Naive thymus-derived CD8-positive, alpha-beta T cell (primary cell): ENCODE measurements at places on chromosomes 11 and 22.
A peak's percentile ranks its signal among the peaks of the same experiment; 100 is the strongest.

GRCh38 chr11:70305501-70305900, 35.0 kb downstream of the PPFIA1 start:
- no peak for DNase-seq

DNA sequence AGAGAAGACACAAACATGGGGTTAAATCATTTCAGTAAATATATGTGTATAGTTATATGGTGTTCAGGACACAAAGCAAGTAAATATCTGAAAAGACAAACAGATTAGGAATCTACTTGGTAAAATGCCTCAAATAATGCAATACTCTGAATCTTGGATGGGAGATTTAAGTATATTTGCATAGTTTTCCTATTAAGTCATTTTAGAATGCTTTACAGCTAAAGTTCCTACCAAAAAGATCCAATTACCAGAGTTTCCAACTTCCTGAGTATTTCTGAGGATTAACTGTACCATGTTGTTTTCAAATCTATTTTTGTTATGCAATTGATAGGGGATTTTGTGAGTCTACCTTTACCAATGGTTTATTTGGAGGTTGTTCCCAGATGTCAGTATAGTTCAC, 424.4 kb upstream of the CCDC179 start:
- DNase-seq = no peak

GRCh38 chr11:78228467-78228866, 39.7 kb downstream of the USP35 start:
- no peak for DNase-seq

DNA sequence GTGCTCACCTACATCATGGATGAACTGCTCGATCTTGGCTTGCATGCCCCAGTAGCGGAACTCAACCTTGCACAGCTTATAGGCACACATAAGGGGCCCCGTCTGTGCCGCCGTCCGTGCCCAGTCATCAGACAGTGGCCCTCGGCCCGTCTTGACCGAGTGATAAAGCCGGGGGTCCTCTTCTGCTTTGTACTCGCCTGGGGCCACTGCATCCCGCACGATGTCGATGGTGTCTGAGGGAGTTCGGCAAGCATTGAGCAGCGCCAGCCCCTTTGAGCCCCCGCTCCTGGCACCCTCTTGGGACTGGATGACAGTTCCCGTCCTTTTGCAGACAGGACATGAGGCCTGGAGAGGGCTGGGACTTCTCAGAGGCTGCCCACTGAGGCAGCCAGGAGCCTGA, 3.3 kb downstream of the PITPNM1 start:
- no peak for DNase-seq

GRCh38 chr11:28168718-28169117, 60.5 kb downstream of the METTL15 start:
- no peak for DNase-seq

DNA sequence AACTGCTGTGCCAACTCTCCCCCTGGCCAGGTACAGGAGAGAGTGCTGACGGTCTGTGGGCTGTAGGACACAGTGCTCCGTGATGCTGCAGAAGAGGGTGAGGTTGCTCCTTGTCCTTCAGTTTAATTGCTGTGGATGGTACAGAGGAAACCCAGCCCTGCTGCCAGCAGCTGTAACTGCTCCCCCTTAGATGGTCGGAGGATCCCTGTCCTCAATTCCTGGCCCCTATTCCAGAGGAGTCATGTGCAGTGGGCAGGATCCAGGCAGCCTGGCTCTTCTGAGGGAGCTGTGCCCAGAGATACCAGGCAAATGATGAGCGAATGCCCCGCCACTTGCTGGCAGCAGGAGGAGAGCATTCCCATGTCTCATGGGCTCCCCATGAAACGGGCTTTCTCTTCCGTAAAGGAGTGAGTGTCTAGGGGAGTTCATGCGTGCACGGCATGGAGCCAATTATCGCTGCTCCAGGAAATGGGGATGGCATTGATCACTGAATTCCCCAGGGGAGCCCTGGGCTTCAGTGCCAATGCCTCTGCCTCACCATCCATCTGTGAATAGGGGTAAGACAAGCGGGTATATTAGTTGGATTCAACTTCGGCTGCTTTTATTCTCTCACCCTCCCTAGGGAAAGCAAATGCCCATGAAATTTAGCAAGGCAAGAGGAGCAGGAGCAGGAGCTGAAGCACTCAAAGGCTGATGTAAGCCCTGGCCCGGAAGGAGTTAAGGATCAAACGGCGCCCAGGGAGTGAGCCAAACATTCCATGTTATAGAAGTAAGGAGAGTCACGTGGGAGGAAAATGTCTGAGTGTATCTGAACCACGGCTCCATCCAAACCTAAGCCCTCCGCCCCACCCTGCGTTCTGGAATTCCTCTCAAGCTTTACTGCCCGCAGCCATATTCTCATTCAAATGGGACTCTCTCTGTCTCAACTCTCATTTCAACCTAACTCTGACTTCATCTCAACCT, 51.0 kb upstream of the CSNK2A3 start:
- DNase-seq = no peak

DNA sequence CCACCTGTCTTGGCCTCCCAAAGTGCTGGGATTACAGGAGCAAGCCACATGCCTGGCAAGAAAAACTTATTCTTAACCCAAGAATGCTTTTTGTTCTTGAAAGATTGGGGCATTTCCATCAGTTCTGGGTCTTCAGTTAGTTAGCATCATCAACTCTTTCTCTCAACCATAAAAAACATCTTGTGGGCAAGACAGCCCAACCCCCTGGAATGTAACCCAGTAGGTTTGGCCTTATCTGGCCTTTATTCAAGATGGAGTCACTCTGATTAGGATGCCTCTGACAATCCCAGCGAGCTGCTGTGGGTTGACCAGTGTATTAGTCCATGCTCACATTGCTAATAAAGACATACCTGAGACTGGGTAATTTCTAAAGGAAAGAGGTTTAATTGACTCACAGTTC, 9.2 kb upstream of the TPCN2 start:
- DNase-seq = no peak

GRCh38 chr11:74954199-74954598, 5.1 kb downstream of the SPCS2 start:
- no peak for DNase-seq

DNA sequence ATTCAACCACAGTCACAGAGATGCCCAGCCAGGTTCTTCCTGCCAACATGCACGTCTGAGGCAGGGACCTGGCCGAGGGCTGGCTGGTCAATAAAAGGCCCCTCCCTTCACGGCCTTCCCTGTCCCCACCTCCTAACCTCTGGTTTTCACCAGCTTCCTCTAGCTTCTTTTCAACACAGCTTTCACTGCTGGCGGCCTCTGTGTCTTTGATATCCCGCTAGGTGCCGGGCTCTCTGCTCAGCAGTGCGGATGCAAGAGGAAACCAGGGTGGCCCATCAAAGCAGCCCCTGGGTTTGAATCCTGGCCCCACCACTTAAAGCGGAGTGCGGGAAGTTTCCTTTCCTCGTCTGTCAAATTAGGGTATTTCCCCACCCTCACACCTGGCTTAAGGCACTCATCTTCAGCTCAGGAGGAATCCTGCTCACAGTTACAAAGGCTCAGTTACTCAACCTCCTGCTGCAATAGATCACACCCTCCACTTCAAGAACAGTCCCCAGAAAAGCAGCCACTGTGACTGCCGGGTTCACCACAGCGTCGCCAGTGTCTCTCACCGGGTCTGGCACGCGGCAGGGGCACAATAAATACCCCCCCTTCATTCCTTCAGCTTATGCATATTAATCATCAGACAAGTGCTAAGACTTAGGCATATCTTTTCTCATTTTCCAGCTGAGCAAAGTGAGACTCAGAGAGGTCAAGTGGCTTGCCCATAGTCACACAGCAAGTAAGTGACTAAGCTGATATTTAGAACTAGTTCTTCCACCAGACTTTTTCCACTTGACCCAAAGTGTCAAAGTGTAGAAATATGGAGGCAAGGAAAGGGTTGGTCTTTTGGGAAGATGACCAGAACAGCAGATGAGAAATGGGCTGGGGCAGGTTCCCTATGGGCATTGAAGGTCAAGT, 45.7 kb downstream of the TXN2 start:
- DNase-seq = peak; percentile 61

- DNase-seq = no peak
These were observed 4.4 kb downstream of the ALX4 start for GRCh38 chr11:44305470-44306051.

DNA sequence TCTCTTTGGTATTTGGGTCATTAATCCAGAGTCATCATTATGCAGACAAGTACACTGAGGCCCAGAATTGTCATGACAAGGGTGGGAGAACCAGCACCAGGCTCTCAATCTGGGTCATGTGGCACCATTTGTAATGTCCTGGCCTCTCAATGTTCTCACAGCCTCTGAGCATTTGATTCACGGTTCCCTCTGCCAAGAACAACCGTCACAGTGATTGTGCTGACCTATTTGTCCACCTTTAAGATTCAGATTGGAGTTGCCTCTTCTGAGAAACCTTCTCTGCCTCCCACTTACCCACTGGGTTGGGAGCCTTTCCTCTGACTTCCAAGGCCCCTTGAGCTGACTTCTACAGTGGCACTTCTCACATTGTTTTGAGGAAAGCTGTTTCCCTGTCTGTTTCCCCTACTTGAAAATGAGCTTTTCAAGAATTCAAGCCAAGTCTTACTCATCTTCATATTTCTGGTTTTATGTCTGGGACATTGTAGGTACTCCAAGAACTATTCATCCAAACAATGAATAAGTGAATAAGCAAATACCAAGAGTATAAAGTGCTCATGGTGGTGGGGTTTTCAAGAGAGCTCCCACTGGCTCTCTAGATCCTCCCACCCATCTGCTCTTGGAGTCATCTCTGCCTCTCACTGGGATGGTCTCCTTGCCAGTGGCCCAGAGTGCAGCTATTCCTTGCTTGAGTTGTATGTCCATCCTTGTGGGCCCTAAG, 126.4 kb upstream of the E2F8 start:
- DNase-seq = no peak

DNA sequence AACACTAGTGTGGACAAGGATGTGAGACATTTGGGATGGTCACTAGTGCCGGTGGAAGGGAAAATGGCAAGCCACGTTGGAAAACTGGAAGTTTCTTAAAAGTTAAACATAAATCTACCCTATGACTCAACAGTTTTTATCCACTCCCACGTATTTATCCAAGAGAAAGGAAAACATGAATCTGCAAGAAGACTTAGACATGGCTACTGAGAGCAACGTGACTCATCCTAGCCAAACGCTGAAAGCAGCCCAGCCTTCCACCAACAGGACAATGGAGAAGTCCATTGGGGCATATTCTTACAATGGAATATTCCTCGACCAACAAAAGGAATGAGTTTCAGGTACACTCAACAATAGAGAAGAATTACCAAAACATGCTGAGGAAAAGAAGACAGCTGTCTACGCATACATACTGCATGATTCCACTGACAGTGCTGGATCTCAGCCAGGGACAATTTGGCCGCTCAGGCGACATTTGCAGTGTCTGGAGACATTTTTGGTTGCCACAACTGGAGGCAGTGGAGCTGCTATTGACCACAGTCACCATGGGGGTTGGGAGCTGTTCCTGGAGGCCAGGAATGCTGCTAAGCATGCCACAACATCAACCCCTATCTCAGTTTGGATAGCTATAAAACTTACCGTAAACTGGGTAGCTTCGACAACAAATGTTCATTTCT, 21.2 kb downstream of the SYT13 start:
- no peak for DNase-seq

DNA sequence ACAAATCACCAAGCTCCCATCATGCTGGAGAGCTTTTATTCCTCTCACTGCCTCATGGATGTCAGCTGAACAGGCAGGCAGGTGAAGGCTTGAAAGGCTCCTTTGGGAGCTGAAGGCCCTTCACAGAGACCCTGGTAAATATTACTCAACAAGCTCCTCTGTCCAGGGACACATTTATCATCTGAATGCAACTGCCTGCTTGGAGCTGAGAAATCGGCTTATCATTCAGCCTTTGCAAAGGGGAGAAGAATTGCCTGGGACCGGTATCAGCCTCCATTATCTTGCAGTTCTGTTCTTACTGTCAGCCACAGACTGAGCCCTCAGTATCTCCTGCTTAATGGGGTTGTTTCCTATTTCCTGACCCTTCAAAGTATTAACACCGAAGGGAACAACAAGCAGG, 113.8 kb upstream of the PITPNB start:
- no peak for DNase-seq

GRCh38 chr11:63592975-63593395, 21.2 kb downstream of the PLAAT3 start:
- DNase-seq = no peak

DNA sequence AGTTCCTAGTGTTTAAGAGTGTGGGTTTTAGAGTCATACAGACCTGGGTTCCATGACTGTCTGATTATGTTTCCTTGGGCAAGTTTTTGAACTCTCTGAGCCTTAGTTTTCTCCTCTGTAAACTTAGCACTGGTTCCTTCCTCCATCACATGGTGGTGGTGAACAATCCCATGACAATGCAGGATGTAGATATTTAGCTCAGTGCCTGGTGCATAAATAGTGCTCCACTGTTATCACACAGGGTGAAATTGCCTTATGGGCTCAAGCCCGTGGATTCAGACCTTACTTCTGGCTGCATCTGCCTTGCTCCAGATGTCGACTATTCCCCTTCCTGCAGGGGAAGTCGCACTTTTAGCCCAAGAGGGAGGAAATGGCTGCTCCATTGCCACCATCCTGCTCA, 62.7 kb downstream of the LDLRAD3 start:
- no peak for DNase-seq

DNA sequence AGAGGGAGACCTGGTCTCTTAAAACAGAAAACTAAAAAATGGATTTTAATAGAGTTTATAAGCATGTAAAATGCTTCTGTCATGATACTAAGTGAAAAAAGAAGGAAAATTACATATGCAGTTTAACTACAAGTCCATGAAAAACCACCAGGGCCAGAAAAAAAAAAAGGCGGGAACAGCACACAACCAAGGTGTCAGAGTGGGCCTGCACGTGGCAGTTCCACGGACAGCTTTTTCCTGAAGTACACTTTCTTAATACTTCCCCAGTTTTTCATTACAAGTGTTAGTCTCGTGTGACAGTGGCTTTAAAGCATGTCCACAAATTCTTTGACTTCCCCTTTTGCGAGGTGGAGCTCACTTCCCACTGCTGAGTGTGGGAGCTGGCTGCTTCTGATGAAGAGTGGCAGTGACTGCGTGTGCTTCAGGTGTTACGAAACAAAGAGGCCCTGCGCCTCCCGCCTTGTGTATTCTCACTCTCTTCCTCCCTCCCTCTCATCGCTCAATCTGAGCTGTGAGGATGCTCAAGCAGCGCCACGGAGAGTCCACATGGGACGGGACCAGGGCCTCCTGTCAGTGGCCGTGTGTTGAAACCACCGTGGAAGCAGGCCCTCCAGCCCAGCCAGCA, 16.4 kb downstream of the PPM1F start:
- no peak for DNase-seq

GRCh38 chr11:93639548-93639947, 21.9 kb upstream of the CEP295 start:
- DNase-seq = no peak

GRCh38 chr11:64969209-64969608, 2.7 kb downstream of the MAJIN start:
- DNase-seq = no peak

DNA sequence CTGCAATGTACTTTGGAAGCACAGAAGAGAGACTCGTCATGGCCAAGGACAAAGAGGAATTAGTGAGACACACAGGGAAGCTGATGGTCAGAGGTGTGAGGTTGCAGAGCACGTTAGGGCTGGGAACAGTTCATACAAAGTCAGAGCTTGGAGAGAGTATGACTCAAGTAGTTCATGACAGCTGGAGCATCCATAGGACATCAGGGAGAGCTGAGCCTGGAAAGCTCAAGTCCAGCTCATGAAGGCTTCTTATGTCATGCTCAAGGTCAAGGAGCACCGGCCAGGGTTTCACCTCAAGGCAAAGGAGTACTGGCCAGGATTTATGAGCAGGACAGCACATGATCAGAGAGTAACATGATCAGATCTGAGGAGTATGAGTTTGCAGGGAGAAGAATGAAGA, 64.6 kb upstream of the CHST1 start:
- DNase-seq = no peak
